ENCODE measurements at places on chromosomes 5 and 9.

GRCh38 chr5:115325296-115325959, 29.0 kb upstream of the CCDC112 start:
- DNase-seq: no peak

GRCh38 chr5:74112372-74113195, 486.6 kb downstream of the ARHGEF28 start:
- no peak for DNase-seq

GRCh38 chr5:108636135-108636853, 111.4 kb upstream of the FER start:
- DNase-seq: no peak

- DNase-seq: no peak
These were observed 45.8 kb upstream of the GARNL3 start for GRCh38 chr9:127218818-127219217.

DNA sequence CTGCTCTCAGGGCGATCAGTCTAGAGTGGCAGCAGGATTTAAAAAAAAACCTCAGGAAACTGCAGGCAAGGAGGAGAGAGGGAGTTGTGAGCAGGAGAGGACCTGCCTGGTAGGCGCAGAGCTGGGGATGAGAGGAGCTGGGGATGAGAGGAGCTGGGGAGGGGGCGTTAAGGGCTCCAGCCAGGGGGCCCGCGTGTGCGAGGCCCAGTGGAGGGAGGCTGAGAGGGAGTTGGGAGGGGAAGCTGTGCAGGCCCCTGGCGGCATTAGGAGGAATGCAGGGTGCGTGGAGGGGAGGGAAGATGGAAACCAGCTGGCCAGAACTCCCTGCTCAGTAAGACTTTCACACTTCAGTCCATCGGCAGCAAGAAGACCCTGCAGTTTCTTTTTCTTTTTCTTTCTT, 45.2 kb upstream of the HMCN2 start:
- no peak for DNase-seq

DNA sequence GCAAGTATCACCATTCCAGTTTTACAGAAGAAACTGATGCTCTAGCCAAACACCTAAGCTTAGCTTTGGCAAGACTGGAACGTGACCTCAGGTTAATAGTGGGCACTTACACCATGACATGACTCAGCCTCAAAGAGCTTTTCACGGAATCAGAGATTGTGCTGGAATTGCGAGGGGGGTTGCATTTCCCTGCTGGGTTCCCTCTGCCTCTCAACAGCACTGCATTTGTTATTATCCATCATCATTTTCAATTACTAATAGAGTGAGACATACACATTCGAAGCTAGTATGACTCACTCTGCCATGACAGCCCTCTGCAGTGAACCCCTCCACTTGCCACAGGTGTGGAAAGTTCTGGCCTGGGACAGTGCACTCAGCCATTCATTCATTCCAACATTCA, 8.0 kb downstream of the SPOCK1 start:
- DNase-seq: no peak

GRCh38 chr5:101390151-101390908, 487.2 kb upstream of the ST8SIA4 start:
- DNase-seq: no peak

DNA sequence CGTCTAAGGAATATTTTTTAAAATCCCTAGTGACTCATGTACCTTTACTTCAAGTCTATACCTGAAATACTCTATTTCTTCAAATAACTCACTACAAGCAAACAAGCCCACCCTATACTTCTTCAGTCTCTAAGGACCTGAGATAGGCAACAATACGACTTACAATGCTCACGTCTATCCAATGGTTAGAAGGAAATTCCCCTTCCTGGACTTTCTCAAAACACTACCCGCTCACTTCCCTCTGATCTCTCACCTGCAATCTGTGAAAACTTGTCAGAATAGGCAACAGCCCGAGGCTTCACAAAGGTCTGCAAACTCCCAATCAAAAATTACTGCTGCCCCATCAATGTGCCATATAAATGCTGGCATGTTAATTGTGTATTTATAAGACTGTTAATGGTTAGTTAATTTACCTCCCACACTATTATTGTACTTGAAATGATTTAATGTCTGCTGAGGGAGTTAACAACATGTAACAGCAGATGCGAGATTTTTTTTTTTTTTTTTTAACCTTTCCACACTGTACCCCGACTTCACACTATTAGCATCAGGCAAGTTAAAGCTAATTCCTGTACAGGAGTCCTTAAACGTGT, 27.3 kb downstream of the MAPKAP1 start:
- DNase-seq: no peak

DNA sequence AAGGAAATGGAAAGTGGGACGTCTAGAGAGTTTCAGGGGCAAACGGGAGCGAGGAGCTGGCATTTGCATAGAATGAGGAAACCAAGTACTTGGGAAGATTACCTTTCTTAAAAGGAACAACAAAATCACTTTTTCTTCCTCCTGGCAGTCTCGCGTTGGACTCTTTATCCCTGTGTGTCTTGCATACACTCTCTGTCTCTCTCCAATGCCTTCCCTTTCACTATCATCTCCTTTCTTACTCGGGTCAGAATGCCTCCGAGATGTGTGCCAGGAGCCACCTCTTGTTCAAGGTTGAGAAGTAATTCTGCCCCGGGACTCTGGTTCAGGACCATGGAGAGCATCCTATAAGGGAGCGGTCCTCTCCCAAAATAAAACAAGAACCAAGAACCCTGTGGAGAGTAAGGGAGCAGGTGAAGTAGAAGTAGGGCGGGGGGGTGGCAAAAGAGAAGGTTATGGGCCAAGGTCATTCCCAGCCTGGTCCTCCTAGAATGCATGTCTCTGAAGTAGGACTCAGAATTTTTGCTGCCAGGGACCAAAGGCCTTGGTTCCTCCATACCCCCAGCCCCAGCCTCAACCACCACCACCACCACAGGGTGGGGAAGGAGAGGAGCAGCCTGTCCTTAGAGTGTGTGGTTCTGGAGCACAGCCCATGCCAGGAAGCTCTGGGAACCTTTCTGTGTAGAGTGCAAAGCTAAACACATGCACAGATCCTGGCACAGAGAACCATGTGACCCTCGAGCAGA, 72.1 kb upstream of the ARAP3 start:
- no peak for DNase-seq

- no peak for DNase-seq
These were observed 25.8 kb downstream of the CAST start for GRCh38 chr5:96687812-96688453.

GRCh38 chr5:80990527-80990926, 30.4 kb downstream of the RASGRF2 start:
- DNase-seq: no peak

DNA sequence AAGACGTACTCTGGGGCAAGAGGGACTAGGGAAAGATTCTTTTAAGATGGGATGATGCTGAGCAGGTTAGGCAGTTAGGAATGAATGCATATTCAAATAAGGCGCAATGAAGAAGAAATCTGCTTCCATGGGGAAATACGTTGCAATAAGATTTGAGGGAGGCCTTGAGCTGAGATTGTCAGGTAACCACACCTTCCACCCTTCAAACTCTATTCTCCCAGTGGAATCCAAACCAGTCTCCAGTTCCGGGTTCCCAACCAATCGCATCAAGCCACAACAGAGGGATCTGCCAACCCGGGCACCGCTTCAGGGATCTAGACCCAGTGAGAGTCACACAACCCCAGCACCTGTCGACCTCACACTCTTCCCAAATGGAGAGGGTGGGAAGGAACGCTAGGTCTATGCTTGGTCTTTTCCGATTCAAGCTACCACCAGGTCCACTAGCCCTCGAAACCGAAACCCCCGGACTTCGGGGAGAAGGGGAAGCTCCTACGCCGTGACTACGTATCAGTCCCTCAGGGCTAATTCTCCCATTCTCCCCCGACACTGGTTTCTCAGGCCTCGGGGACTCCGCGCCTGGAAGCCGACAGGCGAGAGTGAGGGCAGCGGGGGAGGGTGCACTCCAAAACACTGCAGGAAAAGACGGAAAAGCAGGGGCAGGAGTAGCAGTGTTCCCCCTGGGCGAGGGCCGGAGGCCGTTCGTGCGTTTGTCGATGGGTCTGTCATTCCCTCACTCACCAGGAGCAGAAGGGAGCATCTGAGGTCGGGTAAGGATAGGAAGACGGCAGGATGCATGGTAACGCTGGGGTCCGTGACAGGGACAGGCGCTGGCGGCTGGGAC, 534 bp downstream of the ERP44 start:
- DNase-seq: no peak

- DNase-seq: no peak
These were observed 35.9 kb upstream of the HSPA9 start for GRCh38 chr5:138610918-138611677.

DNA sequence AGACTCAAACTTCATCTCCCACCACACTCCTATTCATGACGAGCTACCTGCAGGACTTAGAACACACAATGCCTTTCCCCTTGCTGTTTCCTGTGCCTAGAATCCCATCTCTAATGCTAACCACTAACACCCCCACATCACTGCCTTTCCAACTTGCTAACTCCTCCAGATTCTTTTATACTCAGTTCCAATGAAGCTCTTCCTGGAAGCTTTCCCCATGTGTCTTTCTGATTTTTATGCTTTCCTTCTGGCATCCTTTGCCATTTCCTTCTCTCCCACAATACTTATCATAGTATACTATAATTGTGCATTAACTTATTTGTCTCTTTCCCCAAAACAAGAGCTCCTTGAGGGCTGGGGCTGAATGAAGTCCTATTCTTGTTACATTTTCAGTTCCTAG, 115.3 kb upstream of the PLPPR1 start:
- DNase-seq: no peak

DNA sequence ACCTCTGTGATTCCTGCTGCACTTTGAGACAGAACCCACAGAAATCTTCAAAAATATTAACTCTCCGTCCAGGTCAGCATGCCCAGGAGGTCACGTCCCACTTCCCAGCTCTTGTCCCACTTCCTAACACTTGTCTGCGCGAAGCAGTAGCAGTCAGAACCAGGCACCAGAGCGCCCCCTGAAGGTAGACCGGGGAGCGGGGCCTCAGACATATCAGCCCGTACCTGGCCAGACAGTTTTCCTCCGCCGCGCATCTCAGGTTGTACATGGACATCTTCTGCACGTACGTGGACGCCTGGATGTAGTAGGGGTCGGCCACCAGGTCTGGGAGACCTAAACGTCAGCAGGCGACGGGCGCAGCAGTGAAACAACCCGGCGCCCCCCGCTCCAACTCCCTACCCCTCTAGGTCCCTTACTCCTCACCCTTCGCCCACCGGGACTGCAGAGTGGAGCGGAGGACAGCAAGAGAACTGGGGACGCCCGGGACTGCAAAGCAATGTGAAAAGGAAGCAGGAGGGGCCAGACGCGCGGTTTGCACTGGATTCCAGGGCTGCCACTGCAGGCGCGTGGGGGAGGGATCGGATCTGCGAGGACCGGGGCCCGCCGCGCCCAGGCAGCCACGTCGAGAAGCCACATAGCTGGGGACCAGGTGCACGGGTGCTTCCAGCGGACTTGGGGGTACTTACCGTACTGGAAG, 1.2 kb downstream of the LOX start:
- DNase-seq: no peak

- DNase-seq: no peak
These were observed 47.7 kb downstream of the CFAP77 start for GRCh38 chr9:132457504-132458236.

GRCh38 chr5:99614888-99615287, 686.1 kb upstream of the CHD1 start:
- no peak for DNase-seq

GRCh38 chr9:112224401-112225289, 49.5 kb upstream of the SUSD1 start:
- DNase-seq: no peak

- DNase-seq: no peak
These were observed 24.0 kb upstream of the PTPN3 start for GRCh38 chr9:109522106-109522505.

- DNase-seq: no peak
These were observed 99.3 kb downstream of the CDK5RAP2 start for GRCh38 chr9:120480707-120481106.

GRCh38 chr9:100455470-100455869, 17.5 kb upstream of the TMEFF1 start:
- DNase-seq: no peak

DNA sequence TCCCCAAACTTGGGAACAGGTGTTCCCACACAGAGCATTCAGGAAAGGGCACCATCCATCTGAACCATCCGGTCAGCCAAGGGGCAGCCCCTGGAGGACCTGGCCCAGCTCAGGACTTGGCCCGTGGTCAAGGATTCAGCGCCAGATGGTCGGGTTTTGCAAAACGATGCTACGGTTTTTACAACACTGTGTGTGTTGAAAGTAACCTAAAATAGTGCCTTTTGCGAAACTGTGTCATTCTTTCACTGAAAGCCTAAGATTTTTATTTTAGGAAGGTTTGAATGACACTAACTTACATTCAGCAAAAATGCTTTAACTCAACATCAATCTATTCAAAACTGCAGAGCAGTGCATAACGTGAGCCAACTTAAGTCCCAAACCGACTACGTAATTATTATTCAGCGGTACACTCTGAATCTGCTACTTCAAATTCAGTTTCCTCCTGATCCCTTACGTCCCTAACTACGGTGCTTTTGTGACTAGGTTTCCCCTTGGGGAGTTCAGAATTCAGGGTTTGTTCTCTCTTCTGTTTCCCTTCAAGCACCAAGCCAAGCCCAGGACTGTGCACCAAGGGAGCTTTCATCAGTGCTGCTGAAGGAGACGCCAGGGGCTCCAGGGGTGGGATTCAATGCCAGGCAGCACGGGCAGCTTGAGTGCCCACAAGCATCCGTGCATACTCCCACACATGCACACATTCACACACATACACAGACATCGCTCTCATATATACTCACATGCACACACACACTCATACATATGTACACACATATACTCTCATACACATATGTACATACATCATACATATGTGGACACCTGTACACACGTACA, 25.8 kb downstream of the LPCAT1 start:
- no peak for DNase-seq

DNA sequence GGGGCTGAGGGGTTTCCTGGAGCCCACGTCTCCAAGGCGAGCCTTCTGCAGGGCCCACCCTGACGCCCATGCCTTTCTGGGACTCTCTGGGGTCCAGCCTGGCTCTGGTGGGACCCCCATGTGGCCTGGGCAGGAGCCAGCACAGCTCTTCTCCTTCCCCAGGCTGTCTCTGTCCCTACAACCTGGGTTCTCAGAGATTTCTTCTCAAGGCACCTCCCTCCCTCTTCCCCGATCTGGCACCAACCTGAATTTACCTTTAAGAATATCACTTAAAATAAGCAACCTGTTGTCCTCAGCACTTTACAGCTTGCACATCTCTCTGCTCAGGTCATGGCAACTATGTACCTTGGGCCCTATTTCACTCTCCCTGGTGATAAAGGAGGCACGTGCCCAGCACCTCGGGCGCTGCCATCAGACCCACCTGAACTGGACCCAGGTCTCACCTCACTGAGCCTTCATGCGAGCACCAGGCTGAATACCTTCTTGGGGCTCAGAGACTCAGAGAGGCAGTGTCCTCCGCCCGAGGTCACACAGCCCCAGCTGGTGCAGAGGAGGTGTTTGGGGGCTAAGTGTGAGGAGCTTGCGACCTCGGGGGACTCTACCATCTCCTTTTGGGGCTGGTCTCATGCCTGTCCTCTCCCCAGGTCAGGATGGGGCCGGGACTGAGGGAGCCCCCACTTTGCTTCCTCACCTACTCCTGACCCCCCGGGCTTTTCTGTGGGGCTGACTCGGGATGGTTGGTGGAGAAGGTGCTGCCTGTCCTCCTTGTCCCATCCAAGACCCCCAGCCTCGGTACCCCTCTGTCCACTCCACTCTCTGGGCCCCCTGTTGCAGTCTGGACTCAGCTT, 217.7 kb downstream of the C9orf50 start:
- DNase-seq: no peak

GRCh38 chr5:83099001-83099400, 21.7 kb downstream of the XRCC4 start:
- no peak for DNase-seq
